ENCODE measurements at places on chromosomes 7 and 10. TPM values are rescaled to one million over a fixed set of nuclear protein-coding genes. Genes with fewer than 3 reads are reported as not detected.
A peak's percentile ranks its signal among the peaks of the same experiment; 100 is the strongest.

GRCh38 chr10:105291571-105291970, 650.5 kb downstream of the SORCS3 start:
- DNase-seq: no peak

DNA sequence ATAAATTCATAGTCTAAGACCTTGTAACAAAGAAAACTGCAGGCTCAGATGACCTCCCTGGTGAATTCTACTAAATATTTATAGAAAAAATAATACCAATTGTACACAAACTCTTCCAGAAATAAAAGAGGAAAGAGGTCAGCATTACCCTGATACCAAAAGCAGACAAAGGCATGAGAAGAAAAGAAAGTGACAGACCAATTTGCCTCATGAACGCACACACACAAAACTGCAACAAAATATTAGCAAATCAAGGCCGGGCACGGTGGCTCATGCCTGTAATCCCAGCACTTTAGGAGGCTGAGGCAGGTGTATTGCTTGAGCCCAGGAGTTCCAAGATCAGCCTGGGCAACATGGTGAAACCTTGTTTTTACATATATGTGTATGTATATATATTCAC, 12.7 kb upstream of the COMMD3 start:
- DNase-seq: no peak

- no peak for DNase-seq
Observed at GRCh38 chr7:628402-628763, 98.1 kb upstream of the DNAAF5 start.

DNA sequence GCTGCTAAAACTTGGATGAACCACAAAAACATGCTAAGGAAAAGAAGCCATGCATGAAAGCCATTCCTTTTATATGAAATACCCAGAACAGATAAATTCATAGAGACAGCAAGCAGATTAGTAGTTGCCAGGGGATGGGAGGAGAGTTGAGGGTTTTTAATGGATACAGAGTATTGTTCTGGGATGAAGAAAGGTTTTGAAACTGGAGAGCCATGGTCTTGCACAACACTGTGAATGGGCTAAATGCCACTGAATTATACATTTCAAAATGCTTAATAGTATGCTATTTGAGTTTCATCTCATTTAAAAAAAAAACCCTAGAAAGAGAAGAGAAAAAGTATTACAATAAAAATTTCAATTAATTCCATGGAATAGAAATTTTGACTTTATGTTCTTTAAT, 154.3 kb downstream of the GNAT3 start:
- peak; percentile 37 for DNase-seq

- no peak for DNase-seq
Observed at GRCh38 chr10:89255793-89256192, 4.2 kb upstream of the LIPA start.

DNA sequence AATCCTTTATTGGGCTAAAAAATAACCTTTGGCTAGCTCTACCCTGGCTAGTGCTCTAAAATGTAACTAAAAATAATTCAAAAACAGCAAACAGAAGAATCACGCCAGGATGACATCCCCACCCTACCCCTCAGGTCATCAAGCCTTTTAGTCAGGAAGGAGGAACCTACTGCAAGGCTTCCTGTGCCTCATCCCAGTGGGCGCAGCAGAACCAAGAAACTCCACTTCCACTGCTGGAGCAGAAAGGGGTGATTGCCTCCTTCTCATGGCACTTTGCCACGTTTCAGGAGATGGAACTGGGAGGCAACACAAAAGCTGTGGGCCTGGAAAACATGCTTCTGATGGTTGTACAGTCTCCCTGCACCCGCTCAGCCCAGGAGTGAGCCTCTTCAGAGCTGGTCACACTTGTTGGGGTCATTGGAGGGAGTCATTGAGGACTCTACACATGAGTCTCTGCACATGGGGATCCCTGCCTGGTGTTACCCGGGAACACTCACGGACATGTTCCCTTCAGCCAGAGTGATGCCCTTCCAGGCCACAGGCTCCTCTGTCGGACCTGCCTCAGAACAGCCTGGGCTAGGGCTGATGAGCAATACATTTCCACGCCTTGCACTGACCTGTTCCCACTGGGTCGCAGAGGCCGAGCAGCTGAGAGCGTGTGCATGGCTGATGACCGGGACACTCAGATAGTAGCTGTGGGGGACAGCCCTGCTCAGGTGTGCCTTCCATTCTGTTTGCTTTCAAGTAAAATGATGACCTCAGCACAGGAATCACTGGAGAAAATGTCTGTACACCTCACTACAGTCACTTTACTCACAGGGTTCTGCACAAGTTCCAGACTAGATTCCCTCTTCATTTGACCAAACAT, 355.3 kb downstream of the FGFR2 start:
- DNase-seq: no peak

GRCh38 chr7:158276414-158277218, 311.0 kb downstream of the PTPRN2 start:
- DNase-seq: no peak

DNA sequence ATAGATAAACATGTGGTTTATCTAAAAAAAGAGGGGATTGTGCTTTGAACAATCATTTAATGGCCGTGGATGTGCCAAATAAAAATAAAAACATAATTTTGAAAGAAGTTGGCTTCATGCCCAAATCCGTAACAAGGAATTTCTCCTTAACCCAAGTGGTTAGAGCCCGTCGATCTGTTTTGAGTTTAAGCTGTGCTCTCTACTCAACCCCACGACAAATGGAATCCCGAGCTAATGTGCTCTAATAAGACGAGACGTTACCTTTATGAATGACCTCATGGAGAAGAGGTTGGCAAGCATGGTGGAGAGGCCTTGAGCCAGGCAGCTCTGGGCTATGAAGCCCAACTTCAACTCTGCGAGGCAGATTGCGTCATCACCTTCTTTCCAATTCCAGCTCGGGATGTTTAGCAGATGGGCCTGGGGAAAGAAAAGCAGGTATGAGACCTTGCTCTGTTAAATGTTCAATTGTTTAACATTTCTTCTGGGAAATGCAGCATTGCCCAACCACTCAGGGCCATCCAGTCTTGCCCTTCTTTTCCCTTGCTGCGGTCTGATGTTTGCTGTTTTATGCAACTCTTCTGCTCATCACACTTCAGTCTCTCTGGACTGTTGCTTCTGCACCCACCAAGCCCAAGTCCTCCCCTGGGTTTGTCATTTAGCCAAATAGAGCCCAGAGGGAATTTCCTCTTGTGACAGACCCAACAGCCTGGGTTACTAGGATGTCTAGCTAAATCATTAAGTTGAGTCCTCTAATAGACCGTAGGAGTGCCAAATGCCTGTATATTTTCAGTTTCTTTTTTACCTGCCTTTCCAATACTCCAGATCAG, 564.6 kb downstream of the KCNMA1 start:
- DNase-seq: no peak

GRCh38 chr7:91206361-91206960, 57.8 kb upstream of the FZD1 start:
- DNase-seq: no peak

GRCh38 chr10:77844713-77845445, 81.7 kb downstream of the DLG5 start:
- peak; percentile 58 for DNase-seq

DNA sequence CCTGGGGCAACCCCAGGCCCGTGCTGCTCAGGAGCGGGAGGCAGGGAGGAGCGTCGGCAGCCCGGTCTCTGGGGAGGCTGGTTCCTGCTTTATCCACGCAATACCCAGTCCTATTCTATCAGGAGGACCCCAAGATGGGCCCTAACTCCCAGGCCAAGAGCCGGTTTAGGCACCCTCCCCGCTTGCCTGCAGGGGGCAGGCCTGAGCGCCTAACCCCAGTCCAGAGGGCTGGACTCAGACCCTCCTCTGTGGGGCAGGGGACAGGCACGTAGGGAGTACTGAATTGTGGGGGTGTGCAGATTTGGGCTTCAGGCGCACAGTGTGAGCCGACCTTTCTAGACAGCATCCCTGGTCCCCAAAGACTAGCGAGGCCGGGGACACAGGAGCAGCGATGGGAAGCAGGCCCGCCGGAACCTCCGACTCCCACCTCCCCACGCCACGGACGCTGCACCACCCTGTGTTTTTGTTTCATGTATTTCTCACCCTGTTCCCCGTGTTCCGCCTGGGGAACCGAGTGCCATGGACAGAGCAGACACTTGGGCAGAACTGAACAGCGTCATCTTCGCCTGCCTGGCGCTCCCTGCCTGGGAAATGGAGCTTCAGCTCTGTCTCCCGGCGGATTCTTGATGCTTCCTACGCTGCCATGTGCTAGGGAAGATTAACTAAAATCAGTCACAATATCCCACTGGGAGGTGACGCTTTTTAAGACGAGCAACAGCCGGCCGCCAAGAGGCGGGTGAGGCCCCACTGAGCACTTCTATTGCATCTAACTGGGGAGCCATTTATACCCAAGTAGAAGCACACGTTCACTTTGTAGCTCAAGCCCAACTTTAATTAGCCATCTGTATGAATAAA, 5.3 kb downstream of the NUDT1 start:
- DNase-seq: peak; percentile 33

DNA sequence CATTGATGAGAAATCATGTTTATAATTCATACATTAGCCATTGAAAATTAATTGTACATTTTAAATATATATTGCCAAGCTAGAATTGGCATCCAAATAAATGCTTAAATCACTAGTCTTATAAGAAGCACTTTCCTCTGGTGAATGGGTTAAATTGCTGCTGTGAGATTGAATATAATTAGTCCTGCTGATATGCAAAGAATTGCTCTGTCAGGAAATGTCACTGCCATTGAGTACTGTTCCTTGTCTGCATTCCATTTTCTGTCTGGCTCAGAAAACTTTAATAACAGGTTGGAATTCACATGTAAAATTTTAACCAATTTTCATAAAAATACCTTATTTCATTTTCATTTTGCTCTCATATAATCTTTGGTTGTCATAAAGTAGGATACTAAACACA, 589.1 kb downstream of the MAGI2 start:
- no peak for DNase-seq

GRCh38 chr10:99708428-99709012, 23.4 kb downstream of the COX15 start:
- DNase-seq: no peak

DNA sequence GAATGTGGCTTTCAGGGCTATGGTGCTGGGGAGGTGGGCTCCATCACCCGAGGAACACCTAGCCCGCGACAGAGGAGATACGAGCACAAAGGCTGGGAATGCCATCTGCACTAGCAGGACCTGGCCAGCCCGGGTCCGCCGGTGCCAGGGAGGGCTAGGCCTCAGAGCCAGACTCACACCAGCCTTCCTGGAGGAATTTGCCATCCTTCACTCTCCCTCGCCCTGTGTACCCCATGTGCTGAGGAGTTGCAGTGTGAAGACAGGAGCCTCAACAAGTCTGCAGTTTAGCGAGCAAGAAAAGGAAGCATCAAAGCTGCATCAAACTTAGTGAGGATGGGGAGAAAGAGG, 123.6 kb upstream of the JCAD start:
- DNase-seq: no peak

DNA sequence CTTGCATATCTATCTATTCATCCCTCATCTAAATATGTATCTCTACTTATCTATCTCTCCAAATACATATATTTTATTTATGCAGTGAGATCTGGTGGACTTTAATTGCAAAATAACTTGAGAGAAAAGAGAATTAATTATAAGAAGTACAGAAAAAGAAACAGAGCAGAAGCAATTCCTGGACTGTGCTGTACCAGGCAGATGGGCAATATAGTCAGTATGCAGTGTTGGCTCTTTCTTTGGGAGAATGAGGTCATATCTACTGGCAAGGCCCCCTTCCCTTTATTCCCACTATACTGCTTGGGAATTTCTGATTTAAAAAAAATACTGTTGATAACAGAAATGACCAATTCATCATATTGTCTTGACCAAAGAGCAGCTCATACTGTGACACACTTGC, 49.0 kb upstream of the TOMM7 start:
- DNase-seq: no peak

GRCh38 chr7:47937711-47938573, 10.3 kb downstream of the PKD1L1 start:
- DNase-seq: no peak

GRCh38 chr10:16602104-16602775, 80.6 kb upstream of the C1QL3 start:
- DNase-seq: no peak

DNA sequence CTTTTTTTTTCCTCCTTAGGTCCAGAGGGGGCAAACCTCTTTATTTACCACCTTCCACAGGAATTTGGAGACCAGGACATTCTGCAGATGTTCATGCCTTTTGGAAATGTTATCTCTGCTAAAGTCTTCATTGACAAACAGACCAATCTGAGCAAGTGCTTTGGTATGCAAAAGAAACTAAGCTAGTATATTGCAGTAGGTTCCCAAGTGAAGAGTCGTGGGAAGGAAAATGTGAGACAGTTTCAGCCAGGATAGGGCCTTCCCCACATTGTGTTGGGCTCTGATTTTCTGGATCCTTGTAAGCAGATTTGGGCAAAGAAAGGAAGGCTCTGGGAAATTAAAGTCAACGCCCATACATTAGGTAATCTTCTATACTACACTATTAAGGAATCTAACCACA, 285.6 kb downstream of the USP6NL start:
- no peak for DNase-seq

DNA sequence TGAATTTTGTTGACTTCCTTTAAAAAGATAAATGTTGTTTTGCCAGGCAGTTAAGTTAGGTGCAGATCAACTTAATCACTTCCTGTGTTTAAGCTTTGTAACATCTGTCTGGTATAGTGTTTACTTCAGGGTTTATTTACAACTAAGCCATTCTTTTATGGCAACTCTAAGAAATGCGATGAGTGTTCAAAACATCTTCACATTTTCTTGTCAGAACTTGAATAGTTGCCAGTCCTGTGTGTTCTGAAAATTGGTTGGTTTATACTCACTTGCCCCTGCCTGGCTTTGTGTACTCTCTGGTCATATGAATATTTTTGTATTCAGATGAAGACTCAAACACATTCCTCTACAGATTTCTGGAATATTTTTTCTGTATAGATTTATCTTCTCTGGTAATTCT, 327.2 kb downstream of the MDFIC start:
- DNase-seq: no peak

DNA sequence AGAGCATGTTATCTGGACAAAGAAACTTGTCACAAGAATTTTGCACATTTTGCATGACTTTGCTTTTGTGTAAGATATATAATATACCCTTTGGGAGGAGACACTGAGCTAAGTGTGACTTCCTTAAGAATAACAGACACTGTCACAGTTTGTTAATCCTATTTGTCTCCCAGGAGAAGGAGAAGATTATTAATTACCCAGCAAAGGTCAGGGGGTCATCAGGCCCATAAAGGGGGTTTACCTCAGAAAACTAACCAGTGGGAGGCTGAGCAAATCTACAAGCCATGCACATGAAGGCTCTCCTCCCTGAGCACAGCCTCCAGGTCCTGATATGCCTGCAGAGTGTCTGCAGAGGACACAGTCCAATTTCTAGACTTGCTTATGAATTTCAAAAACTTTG, 10.1 kb upstream of the MET start:
- peak; percentile 29 for DNase-seq

GRCh38 chr7:69684369-69685292, 86.4 kb downstream of the AUTS2 start:
- DNase-seq: peak; percentile 33

Gene PKD2L1
- total RNA-seq: not detected

Gene C7orf57
- total RNA-seq: not detected

Gene UCN3
- not detected for total RNA-seq

Gene CALML5
- total RNA-seq: not detected

Gene CCL24
- not detected for total RNA-seq

Gene MAGI2
- 0.57 TPM for total RNA-seq

Gene CLRN3
- not detected for total RNA-seq

Gene HOXA11
- not detected for total RNA-seq
